Bronchus fibroblast of lung (primary cell): ENCODE measurements at places on chromosomes 7 and 10. TPM values are rescaled to one million over a fixed set of nuclear protein-coding genes. Genes with fewer than 3 reads are reported as not detected.

Gene ADRA2A
- not detected in 2 replicates for total RNA-seq

Gene MMP21
- total RNA-seq, result not detected in 2 replicates

Gene ERLIN1
- total RNA-seq, result 28.4 and 33.0 TPM in 2 replicates

Gene JAZF1
- total RNA-seq, result 4.9 and 5.8 TPM in 2 replicates

Gene STRIP2
- 5.6 and 8.6 TPM in 2 replicates for total RNA-seq

Gene CACNA2D1
- total RNA-seq, result 5.4 and 8.2 TPM in 2 replicates

Gene GRM3
- total RNA-seq, result not detected in 2 replicates

Gene MUC12
- 1.2 and 1.8 TPM in 2 replicates for total RNA-seq

Gene BTBD16
- not detected in 2 replicates for total RNA-seq

Gene ITGA8
- total RNA-seq, result under 0.01 TPM in 1 of 2 replicates, not detected in the other

Gene GSTK1
- total RNA-seq, result 146 and 153 TPM in 2 replicates

Gene SMO
- total RNA-seq, result 17.8 and 18.8 TPM in 2 replicates

Gene FLNC
- 208 and 209 TPM in 2 replicates for total RNA-seq

Gene PTPRN2
- total RNA-seq, result 0.50 and 0.74 TPM in 2 replicates

Gene SSBP1
- 226 and 265 TPM in 2 replicates for total RNA-seq

Gene INPP5A
- 23.8 and 25.6 TPM in 2 replicates for total RNA-seq

Gene IL2RA
- not detected in 2 replicates for total RNA-seq

Gene GFRA1
- 0.89 and 1.8 TPM in 2 replicates for total RNA-seq

Gene MET
- 19.9 and 20.0 TPM in 2 replicates for total RNA-seq

Gene OPTN
- 22.9 and 27.2 TPM in 2 replicates for total RNA-seq

Gene CAPZA2
- total RNA-seq, result 47.6 and 57.3 TPM in 2 replicates
